Breast epithelium (tissue), 4 donors: ENCODE measurements at places on chromosomes 2 and 18. TPM values are rescaled to one million over a fixed set of nuclear protein-coding genes. Genes with fewer than 3 reads are reported as not detected.

DNA sequence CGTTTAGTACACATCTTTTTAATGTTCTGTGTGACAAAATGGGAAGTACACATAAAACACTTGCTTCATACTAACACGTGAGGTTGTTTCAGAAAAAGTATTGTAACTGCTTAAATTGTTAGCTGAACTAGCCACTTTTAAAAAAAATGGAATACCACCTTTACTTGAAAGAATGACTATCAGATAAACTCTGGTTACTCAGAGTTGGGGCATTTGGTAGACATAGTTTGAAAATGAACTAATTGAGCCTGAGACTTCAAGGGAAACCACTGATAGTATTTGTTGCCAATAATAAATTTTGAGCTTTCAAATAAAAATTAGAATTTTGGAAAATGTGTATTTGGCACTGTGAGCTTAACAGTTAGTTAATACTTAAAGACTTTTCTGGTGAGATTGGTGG, 103.0 kb upstream of the FBXO11 start:
- DNase-seq, result no peak

Gene CENPA
- not detected for total RNA-seq

DNA sequence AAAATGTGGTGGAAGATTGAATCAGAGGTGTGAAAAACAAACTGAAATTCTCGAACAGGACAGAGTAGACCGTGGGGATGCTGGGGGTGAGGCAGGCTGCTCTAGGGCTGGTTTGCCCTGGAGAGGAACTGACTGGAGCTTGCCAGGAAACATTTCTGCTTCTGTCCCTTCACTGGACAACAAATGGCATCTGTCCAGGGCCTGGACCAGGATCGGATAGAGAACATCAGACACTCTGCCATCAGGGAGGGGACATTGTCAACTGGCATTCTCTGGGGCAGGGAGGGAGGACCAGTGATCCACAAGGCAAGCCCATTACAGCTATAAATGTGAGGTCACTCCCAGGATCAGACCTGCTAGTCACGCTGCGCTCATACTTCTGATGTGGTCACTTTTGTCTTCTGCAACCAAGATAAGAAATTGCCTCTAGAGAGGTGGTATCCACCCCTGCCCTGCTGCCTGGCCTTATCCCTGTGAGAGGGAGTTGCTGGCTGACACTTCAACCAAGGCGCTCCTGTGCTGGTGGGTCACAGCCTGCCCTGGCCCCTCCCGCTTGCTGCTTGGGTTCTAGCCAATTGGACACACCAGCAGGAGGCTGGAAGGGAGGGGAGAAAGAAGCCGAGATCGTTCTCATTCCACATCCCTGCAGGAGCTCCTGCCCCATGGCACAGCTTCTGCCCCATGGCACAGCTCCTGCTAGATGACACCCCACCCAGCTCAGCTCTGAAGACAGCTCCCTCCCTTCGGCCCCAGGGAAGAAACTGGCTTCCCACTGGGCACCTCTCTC, 8.7 kb downstream of the NPPC start:
- no peak for DNase-seq

DNA sequence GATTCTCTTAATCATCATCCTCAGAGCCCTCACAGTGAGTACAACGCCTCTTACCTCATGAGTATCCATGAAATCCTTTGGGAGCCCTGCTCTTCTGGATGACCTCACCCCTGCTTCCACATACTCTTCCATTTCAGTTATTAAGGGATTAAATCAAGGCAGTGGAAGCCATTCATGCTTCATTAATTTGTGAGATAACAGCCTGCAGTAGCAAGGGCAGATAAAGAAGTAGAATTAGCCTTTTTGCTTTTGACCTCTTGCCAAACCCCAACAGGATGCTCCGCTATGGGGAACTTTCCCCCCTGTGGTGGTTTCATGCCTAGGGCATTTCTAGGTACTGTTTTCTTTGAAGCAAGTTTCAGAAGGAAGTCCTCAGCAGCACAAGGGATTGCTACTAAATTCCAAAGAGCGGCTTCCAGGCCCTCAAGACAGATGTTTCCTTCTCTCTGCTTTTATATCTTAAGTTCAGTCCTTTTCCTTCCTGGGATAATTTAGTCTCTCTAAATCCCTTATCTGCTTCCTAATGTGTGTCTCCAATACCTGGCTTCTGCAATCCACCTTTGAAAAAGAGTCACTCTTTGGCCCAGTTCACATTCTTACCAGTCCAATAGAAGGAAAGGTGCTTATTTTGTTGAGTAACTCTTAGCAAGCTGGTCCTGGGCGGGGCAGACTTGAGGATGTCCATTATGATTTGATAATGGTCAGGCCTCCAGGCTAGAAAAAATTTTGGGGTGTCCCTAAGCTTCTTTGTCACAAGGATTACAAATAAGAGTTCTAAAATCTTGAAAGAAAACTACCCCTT, 76.9 kb downstream of the MYO1B start:
- DNase-seq, result no peak

GRCh38 chr2:207274530-207275189, 108.9 kb upstream of the KLF7 start:
- no peak for DNase-seq

Gene PLCD4
- total RNA-seq, result 2.6 TPM

DNA sequence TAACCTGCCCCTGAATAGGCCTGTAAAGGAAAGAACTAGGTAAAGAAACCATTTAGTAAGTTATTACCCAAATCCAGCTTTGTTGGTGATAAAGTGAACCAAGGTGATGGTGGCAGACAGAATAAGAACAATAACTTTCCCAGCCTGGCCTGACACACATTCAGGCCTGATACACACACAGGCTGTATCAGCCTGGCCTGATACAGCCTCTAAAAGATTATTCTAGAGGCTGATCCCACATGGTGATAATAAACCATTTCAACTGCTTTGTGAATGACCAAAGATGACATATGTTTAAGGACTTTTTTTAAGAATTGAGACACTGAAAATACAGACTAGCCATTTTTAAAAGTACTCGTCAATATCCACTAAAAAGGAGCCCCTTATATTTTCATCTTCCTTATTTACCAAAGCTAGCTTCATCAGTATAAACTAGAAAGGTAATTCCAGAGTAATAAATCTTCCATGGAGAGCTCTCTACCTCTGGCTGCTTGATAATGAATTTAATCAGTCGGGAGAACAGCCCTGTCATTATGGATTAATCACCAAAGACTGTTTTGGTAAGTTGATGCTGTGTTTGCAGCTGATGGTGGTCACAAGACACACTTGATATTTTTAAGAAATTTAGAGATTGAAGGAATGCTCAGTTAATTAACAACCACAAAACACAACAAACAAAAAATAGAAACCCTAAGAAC, 77.2 kb downstream of the SLC8A1 start:
- DNase-seq, result no peak

GRCh38 chr2:121570667-121571055, 40.0 kb downstream of the RNU4ATAC start:
- DNase-seq, result no peak

GRCh38 chr2:2699121-2699505, 368.0 kb upstream of the MYT1L start:
- DNase-seq, result no peak

Gene GTF2A1L
- total RNA-seq, result not detected

GRCh38 chr2:147325990-147326389, 518.8 kb upstream of the ACVR2A start:
- DNase-seq, result no peak
